Thymus (tissue), 14 donors: ENCODE measurements at places on chromosomes 11 and 22. TPM values are rescaled to one million over a fixed set of nuclear protein-coding genes. Genes with fewer than 3 reads are reported as not detected.

DNA sequence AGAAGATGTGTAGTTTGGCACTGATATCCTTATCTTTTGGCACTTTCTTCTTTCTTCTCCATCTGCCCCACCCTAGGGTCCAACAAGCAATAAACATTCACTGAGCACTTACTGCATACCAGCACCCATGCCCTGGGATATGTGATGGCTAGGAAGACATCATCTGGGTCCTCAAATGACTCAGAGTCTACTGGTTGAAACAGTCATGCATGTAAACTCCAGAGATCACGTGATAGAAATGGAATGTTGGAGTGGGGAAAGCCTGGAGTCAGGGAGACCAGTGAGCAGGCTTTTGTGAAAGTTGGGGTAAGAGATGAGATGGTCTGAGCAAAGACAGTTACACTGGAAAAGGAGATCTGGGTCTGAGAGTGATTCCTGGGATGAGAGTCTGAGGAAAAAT, 724.9 kb upstream of the TENM4 start:
- H3K36me3 ChIP-seq: no peaks in the 10 kb centered on the region
- DNase-seq: no peak
- H3K27ac ChIP-seq: no peak overlapping the region
- H3K27me3 ChIP-seq: no peaks in the 10 kb centered on the region

- H3K36me3 ChIP-seq: no peaks in the 10 kb centered on the region
- H3K27ac ChIP-seq: no peak overlapping the region
- no peaks in the 10 kb centered on the region for H3K27me3 ChIP-seq
- no peak overlapping the region for H3K4me3 ChIP-seq
- peaks cover 6% of the 10 kb centered on the region for H3K4me1 ChIP-seq
- DNase-seq: no peak
Measured at GRCh38 chr22:20211997-20212753, 55.9 kb downstream of the RTN4R start.

The LMO1 gene
- polyA plus RNA-seq: 0.32 TPM

The ISX gene
- 0.02 TPM for polyA plus RNA-seq

DNA sequence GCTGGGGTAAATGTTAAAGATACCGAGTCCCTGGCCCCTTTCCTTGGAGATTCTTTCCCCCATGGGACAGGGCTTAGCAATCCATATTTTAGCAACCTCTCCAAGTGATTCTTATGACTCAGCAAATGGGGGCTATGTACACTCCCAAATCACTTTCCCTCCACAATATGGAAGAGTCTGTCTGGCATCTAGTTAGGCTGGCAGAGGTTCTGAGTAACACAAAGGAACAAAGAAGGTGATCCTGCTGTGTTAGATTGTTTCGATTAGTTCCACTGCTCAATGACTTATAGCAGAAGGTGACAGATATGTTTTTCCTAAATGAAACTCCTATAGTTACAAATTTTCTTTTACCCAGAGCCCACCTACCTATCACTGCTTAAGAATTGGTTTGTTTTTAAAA, 154.0 kb upstream of the SYT13 start:
- no peaks in the 10 kb centered on the region for H3K4me1 ChIP-seq
- H3K36me3 ChIP-seq: no peaks in the 10 kb centered on the region
- H3K4me3 ChIP-seq: no peak overlapping the region
- H3K27me3 ChIP-seq: peaks cover 8% of the 10 kb centered on the region
- no peak overlapping the region for H3K27ac ChIP-seq

DNA sequence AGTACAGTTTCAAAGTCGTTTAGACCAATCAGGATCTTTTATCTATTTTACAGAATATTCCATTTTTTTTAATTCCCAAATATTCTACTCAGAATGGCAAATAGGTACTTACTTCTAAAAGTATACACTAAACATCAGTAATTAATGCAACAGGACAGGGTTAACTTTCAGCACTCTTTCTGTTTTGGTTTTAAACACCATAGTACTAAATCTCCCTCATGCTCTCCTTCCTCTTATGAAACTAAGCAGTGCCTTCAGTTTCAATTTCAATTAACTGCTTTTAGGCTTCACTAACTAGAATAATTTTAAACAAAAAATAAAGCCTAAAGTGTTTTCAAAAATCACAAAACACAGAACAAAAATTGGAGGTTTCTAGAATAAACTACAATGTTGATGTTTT, 57.9 kb downstream of the NOX4 start:
- no peak for DNase-seq
- no peak overlapping the region for H3K4me3 ChIP-seq
- H3K36me3 ChIP-seq: no peaks in the 10 kb centered on the region
- H3K27ac ChIP-seq: no peak overlapping the region
- H3K27me3 ChIP-seq: no peaks in the 10 kb centered on the region
- H3K4me1 ChIP-seq: no peaks in the 10 kb centered on the region
